NCI-H187 (cell line): ENCODE measurements at places on chromosomes 16 and 17.
A peak's percentile ranks its signal among the peaks of the same experiment; 100 is the strongest.

DNA sequence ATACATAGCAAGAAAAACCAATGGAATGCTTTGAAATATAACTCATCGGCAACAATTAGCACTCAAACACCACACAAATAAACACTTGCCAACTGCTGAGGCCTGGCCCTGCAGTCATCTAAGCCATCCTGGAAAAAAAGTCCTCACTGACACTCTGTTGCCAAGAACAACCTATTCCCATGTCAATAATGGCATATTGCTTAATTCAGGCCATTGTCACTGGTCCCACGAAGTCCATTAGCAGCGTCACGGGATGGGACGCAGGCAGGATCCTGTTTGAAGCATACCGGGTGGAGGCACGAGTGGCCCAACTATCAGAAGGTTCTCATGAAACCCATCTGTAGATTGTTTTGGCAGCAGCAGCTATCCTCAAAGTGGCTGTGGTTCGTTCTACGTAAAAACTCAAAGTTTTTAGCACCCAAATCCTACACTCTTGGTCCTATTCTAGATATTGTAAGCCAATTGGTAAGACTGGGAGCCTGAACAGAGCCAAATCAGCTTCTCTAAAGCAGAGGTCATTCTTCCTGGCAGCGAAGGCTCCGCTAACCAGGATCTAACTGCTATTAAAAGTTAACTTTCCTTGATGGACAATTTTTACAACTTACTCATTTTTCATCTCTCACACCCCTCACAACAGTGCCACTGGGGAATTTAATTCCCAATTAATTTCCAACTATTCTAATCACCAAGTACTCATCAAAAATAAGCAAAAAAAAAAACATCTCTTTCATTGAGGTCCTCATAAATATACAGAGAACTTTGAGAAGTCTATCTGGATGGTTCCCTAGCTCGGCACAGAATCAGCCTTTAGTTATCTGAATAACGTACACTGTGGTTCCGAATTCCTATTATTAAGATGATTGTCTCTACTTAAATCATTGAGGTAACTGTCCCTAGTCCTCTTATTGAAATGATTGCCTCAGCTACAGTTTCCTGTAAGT, 91.5 kb downstream of the ZFHX3 start:
- no peak for DNase-seq

- DNase-seq = no peak
Observed at GRCh38 chr16:66996324-66996982, 8.1 kb downstream of the CES4A start.

- DNase-seq = no peak
Observed at GRCh38 chr17:19460700-19461099, 49.7 kb downstream of the RNF112 start.

GRCh38 chr17:13400491-13400890, 201.2 kb downstream of the HS3ST3A1 start:
- DNase-seq = no peak

GRCh38 chr17:69473841-69474831, 59.6 kb downstream of the MAP2K6 start:
- DNase-seq = no peak

- no peak for DNase-seq
Observed at GRCh38 chr16:14300705-14301168, 229.6 kb downstream of the MRTFB start.

DNA sequence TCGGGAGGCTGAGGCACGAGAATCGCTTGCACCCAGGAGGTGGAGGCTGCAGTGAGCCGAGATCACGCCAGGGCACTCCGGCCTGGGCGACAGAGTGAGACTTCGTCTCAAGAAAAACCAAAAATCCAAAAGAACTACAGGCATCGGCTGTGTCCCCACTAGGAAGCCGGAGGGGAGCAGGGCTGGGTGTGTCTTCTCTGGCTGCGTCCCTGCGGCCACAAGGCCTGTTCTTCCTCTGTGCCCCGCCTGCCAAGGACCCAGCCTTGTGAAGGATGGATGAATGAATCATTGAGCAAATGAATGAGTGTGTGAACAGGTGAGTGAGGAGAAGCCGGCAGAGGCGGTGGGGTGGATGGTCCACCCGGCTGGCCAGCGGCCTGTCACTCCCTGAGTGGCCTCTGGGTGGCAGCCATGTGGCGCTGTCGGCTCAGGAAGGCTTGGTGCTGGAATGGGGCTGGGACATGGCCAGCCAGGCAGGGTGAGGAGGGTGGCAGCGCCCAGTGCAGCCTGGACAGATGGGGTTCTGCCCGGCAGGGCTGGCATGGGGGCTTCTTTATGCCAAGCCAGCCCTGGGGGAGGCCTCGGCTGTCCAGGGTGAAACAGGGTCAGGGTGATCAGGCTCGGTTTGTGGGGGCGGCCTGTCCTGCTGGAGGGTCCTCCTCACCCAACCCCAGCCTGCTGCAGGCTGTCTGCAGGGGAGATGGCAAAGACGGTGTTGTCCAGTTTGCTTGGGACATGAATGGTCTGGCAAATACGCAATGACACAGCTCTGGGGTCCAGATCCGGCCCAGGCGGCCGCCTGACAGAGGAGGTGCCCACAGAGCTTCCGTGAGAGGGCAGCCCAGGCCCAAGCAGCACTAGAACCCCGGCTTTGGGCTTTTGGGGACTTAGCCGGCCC, 21.7 kb downstream of the SLC25A10 start:
- peak; percentile 37 for DNase-seq

GRCh38 chr17:31609331-31609730, 217.9 kb downstream of the RAB11FIP4 start:
- peak; percentile 5 for DNase-seq

- no peak for DNase-seq
Observed at GRCh38 chr17:54985476-54985875, 16.9 kb downstream of the STXBP4 start.

DNA sequence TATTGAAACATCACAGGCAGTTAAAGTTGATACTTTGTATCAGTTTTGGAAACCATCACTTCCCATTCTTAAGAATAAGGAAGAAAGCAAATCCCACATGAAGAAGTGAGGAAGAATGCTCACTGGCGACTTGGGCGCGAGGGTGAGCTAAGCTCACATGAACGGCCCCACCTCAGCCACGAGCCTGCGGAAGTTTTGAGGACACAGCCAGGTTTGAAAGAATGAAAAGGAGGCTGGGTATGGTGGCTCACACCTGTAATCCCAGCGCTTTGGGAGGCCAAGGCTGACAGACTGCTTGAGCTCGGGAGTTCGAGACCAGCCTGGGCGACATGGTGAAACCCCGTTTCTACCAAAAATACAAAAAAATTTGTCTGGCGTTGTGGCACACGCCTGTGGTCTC, 110.3 kb upstream of the CHMP6 start:
- DNase-seq = no peak

DNA sequence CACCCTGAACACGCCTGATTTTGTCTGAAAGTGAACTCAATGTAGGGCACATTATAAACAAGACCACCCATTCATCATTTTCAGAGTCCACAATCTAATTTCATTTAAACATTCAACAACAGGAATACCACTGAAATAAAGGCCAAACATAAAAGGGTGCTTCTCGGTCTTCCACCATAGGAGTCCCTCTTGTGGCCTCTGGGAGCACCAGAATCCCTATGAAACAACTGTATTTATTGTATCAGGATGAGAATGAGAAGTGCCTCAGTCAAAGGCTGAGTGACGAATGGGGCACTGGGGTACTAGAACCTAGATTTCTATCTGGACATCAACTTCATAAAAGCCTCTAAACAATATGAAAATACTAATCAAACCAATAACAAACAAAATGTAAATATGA, 40.4 kb downstream of the NXPH3 start:
- DNase-seq = no peak

- DNase-seq = no peak
Observed at GRCh38 chr17:3603119-3603869, 5.9 kb downstream of the TRPV1 start.

DNA sequence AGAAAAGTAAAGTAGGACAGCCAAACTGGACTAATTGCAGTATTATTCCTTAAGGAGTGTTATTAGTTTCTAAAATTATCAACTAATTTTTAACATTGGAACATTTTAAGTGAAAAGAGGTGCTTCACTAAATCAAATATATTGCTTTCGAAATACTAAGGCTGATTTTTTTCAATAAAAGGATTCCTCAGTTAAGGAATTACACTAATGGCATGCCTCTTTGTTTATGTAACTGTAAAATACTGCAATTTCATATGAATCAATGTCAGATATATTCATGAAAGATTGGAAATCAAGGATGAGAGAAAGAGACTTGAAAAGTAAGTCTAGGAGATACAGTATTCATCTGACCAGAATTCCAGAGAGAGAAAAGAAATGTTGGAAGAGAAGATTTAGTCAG, 129.8 kb downstream of the TANC2 start:
- no peak for DNase-seq

DNA sequence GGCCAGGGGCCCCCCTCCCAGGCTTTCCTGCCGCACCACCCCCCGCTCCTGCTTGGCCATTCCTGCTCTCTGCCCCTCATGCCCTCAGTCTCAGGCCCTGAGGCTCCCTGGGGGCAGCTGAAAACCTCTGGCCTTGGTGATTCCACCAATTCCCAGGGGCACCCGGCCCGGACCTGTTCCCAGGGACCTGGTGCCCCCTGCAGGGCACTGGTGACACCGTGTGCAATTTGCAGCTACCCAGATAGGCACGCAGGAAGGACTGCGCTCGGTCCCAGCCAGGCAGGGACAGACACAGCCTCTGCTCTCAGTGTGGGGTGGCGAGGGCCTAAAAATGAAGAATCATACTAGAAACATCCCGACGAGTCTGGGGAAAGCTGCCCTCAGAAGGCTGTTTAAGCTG, 13.4 kb downstream of the WFDC1 start:
- no peak for DNase-seq

DNA sequence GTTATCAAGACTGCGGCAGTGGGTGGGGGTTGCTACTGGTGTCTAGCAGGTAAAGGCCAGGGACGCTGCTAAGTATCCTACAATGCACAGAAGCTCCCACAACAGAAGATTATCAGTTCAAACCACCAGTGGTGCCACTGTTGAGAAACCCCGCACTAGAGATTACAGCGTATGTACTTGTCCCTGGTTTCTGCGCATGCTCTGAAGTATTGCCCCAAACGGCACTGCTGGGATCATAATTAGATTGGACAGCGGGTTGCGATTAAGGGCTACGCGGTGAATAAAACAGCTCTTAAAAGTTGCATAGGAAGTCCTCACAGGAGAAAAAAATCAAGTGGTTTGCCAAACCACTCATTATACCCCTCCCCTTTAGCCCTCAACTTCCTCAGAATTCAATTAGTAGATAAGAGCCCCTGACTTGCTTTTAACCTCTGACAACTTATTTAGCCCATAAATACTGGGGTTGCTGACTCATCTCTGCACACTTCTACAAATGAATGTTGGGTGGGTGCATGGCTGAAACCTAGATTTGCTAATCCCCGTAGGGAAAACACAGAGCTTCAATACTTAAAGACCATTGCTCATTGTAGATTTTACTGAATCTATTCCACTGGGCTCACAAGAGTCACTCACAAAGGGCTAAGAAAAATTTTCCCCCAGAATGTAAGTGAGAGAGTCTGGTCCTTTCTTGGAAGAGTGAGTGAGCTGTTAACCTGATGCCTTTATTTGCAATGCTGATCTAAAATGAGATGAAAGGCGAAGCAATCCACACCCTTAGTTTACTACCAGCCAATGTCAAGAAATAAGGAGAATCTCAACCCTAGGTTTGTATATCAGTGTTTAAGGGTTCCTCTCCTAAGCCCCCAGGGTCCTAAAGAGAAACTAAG, 91.8 kb downstream of the RGS9 start:
- DNase-seq = no peak

DNA sequence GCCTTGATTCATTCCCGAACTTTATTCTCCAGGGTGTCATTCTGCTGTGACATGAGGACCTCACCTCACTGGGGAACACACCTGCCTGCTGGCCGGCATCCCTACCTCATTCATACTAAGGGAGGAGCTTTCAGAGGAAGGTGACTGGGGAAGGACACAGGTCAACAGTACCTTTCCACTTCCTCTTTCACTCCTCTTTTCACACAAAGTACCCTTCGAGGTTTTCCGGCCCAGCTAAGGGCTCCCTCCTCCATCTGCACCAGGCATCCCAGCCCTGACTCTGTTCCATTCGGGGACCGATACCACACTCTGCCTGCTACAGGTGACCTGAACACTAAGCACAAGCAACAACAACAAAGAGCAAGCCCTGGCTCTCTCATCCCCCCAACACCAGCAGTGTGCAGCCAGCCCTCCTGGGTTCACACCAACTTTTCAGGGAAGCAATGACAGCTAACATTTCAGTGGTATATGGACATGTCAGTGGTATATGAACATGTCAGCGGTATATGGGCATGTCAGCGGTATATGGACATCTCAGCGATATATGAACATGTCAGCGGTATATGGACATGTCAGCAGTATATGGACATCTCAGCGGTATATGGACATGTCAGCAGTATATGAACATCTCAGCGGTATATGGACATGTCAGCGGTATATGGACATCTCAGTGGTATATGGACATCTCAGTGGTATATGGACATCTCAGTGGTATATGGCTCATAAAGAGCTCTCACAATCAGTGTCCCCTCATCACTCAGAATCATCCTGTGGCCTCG, 16.0 kb downstream of the TRIM25 start:
- DNase-seq = no peak

DNA sequence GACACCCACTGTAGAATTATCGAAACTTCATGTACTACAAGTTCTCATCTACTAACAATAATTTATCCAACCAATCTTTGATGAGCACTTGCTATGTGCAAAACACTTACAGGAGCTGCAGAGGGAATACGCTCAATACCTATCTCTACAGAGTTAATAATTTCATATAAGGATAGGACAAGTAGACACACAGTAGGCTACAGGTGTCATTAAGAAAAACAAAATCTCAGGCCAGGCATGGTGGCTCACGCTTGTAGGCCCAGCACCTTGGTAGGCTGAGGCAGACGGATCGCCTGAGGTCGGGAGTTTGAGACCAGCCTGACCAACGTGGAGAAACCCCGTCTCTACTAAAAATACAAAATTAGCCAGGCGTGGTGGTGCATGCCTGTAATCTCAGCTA, 91.3 kb upstream of the PLEKHM1 start:
- no peak for DNase-seq

GRCh38 chr17:53628011-53628410, 194.7 kb upstream of the KIF2B start:
- DNase-seq = no peak

- no peak for DNase-seq
Observed at GRCh38 chr17:67993998-67994361, 2.3 kb downstream of the C17orf58 start.

DNA sequence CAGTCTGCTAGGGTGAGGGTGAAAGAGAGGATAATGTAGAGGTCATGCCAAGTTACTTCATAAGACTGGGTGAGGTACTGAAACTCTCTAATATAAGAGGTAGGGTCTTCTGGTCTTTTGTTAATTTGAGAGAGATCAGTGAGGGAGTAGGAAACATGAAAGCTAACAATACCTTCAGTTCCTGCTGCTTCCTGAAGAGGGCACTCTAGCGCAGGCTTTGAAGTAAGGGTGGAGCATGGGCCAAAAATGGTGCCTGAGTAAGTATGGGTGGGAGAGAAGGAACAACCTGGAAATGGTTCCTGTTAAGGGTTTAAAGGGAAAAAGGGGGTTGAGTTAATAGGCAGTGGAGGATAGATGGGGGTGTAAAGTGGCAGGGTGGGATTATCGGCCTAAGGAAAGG, 2449.5 kb downstream of the TP53TG3F start:
- no peak for DNase-seq

- no peak for DNase-seq
Observed at GRCh38 chr16:51151961-51152663, 1.0 kb upstream of the SALL1 start.

GRCh38 chr16:60077861-60078260, 1343.7 kb upstream of the GOT2 start:
- DNase-seq = no peak
